Activated T-cell treated with anti-CD3 and anti-CD28 coated beads for 1 hour (primary cell): ENCODE measurements at places on chromosomes 6 and 20.

DNA sequence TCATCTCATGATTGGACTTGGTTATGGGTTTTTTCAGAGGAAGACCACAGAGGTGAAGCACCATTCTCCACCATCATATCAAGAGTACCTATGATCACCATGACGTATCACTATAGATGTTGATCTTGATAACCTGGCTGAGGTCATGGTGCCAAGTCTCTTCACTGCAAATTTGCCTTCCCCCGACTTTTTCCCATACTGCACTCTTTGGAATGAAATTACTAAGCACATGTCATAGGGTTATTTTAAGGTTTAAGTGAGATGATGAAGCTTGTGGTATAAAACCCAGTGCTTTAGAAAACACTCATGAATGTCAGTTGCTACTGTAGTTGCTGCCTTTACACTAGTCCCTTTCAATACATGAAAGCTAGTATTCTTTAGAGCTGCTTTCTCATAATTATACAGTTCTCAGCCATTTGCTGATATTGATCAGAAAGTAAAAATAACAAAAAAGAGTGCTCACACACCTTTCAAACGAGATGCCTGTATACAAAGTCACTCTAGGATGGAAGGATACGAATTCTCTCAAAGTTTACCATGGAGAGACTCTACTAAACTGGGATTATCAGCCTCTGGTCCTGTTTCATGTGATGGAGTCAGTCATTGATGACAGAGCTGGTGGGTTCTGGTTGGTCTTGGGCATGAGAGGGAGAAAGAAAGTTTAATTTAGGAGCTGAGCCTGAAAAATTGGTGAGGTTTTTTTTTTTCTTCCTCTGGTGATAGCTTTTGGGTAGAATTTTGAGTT is 228.1 kb downstream of the PRL start:
- no peak for DNase-seq

GRCh38 chr20:6671829-6672228 is 95.7 kb upstream of the BMP2 start:
- DNase-seq, result no peak

DNA sequence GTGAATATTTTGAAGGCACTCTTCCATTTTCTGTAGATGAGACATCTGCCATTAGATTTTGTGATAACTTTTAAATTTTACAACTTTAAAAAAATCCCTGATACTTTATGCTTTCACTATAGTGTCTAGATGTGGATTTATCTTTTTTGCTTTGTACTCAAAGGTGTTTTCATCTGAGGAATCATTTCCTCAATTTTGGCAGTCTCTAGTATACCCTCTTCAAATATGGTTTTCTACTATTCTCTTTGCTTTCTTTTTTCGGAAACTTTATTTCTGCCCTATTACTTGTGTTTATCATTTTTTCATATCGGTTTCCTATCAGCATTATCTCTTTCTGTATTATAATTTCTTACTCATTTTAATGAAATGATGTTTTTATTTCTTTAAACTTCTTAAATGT is 62.2 kb downstream of the SLX4IP start:
- no peak for DNase-seq

GRCh38 chr6:13327691-13328075 is 654 bp downstream of the TBC1D7 start:
- DNase-seq, result no peak

- no peak for DNase-seq
Measured at GRCh38 chr6:75273009-75273408, 11.6 kb downstream of the TMEM30A start.

GRCh38 chr6:11848346-11848651 is 69.7 kb upstream of the ADTRP start:
- no peak for DNase-seq

DNA sequence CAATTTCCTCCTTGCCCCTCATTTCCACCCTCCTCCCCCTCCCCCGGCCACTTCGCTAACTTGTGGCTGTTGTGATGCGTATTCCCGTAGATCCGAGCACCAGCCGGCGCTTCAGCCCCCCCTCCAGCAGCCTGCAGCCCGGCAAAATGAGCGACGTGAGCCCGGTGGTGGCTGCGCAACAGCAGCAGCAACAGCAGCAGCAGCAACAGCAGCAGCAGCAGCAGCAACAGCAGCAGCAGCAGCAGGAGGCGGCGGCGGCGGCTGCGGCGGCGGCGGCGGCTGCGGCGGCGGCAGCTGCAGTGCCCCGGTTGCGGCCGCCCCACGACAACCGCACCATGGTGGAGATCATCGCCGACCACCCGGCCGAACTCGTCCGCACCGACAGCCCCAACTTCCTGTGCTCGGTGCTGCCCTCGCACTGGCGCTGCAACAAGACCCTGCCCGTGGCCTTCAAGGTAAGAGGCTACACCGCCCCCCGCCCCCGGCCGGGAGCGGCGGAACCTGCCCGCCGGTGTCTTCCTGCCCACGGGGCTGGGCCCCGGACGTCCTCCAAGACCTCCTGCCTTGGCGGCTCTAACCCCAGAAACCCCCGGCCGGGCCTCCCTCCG is 44.9 kb upstream of the SUPT3H start:
- DNase-seq, result peak; percentile 39

DNA sequence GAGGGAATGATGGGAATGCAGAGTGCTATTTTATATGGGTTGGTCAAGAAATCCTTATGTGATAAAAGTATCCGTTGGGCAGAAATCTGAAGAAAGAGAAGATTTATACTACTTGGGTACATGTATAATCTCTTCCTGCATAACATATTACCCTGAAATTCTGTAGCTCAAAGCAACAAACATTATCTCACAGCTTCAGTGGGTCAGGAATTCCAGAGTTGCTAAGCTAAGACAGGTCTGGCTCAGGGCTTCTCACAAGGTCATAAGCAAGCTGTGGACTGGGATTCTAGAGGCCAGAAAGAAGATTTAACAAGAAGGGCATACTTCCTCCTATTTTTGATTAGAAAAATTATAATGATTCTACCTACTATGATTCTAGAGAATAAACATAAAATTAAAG is 172.5 kb upstream of the THEMIS start:
- DNase-seq, result no peak

- no peak for DNase-seq
Measured at GRCh38 chr20:59094576-59094975, 52.0 kb upstream of the PRELID3B start.

DNA sequence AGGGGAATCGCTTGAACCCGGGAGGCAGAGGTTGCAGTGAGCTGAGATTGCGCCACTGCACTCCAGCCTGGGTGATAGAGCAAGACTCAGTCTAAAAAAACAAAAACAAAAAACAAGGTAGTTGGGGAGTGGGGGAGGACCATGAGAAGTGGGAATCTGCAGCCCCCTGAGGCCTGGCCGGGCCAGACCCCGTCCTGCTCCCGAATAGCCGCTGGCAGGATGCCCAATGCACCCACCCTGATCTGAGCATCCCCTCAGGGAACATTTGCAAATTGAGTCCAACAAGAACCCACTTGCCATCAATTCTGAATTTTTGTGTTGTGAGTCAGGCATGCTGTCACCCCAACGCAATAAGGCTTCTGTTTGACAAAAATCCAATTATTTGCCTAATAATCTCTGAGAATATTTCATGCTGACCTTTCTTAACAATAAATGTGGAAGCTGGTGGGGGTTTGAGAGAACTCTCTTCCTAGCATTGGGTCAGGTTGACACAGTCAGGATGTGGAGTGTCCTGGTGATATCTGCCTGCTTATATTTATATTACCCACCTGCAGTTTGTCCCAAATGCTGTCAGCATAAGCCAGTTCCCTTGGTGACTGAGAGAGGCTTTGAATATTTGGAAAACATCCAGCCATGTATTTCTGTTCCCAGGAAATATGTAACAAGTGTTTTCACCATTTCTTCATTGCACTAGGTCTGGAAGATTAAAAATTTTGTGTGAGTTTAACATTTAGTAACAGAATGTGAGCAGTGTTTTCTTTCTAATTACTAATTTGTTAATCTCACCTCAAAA is 28.4 kb upstream of the FRMD1 start:
- no peak for DNase-seq

GRCh38 chr6:46972531-46972930 is 50.8 kb upstream of the ADGRF5 start:
- DNase-seq, result no peak

- no peak for DNase-seq
Measured at GRCh38 chr20:42435230-42435629, 754.5 kb downstream of the PTPRT start.

- DNase-seq, result no peak
Measured at GRCh38 chr6:13479971-13480434, 7.4 kb downstream of the GFOD1 start.

- DNase-seq, result no peak
Measured at GRCh38 chr6:80541181-80541580, 434.7 kb downstream of the BCKDHB start.

- DNase-seq, result no peak
Measured at GRCh38 chr6:128311944-128312570, 208.3 kb downstream of the PTPRK start.

- DNase-seq, result no peak
Measured at GRCh38 chr6:166104107-166104506, 63.5 kb downstream of the TBXT start.

- DNase-seq, result no peak
Measured at GRCh38 chr6:161694995-161695394, 421.1 kb upstream of the AGPAT4 start.

- DNase-seq, result no peak
Measured at GRCh38 chr6:93423542-93423941, 4.2 kb upstream of the EPHA7 start.

DNA sequence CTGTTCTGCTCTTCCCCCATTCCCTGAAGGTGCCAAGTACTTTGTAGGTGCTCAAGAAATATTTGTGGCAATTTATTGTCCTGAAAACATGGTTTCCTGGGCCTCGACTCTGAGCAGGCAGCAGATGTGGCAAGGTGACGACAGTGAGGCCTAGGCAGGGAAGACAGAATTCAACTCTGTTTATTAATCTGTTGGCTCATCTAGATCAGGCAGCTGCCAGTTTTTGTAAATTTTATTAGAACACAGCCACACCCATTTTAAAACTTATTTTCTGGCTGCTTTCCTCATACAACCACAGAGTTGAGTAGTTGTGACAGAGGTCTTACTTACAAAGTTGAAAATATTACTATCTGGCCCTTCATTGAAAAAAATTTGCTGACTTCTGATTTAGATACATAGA is 24.5 kb downstream of the MAPK14 start:
- no peak for DNase-seq

- no peak for DNase-seq
Measured at GRCh38 chr6:45743028-45743615, 272.5 kb downstream of the CLIC5 start.

DNA sequence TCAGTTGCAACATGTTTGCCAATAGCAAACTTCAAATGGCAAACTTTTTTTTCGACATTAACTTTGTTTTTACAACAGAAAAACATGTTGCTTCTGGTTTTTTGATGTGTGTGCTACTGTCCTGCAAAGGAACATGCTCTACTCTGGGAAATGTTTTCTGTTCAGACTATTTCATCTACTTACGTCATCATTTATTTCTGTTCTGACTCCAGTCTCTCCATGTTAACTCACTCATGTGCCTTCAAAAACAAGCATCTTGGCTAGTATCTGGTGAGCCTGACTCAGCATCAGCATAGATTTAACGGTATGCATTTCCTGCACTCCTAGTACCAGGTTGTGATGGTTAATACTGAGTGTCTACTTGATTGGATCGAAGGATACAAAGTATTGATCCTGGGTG is 36.1 kb upstream of the MAP7 start:
- no peak for DNase-seq

GRCh38 chr6:168530653-168531071 is 89.7 kb downstream of the SMOC2 start:
- no peak for DNase-seq

GRCh38 chr6:11058406-11058805 is 14.3 kb upstream of the ELOVL2 start:
- DNase-seq, result no peak

- DNase-seq, result no peak
Measured at GRCh38 chr6:147001621-147002020, 202.6 kb upstream of the STXBP5 start.

- no peak for DNase-seq
Measured at GRCh38 chr6:131789219-131789618, 18.6 kb upstream of the ENPP1 start.

GRCh38 chr6:25777856-25778649 is 23.5 kb downstream of the SLC17A4 start:
- DNase-seq, result no peak

DNA sequence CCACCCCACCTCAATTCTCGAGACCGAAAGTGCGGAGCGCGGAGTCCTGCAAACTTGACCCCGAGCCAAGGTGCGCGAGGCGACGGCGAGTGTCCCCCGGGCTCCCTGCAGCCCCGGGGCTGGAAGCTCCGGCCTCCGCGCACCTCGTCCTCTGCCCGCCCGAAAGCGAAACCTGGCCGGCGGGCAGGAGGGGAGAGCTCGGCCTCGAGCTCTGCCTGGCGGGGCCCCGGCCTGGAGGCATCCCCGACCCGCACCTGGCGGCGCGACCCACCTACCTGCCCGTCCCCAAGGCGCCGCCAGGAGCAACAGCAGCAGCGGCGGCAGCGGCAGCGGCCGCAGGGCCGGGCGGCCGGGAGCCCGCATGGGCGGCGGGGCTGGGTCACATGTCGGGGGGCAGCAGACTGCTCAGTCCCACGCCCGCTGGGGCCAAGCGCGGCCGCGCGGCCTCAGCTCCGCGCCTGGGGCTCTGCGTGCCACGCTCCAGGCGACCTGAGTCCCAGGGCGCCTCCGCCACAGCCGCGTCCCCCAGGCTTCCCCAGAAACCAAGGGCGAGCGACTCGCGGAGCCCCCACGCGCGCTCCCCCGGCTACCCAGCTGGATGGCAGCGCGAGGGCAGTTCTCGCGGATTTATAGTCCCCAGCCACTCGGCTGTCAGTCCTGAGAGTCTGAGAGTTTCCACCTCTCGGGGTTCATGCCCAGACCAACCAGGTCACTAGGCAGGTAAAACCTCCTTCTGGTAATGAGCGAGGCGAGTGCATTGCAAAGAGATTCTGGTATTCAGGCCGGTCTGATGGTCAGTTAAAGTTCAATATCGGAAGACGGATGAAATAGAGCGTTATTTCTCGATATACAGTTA is at the start of gene IL20RA:
IL20RA (minus strand) TSS at position 600 of the 856 bp plus-strand sequence; CDS start at position 363, 237 bp downstream.
- DNase-seq, result no peak

- DNase-seq, result no peak
Measured at GRCh38 chr6:134642279-134642678, 307.6 kb downstream of the ALDH8A1 start.

DNA sequence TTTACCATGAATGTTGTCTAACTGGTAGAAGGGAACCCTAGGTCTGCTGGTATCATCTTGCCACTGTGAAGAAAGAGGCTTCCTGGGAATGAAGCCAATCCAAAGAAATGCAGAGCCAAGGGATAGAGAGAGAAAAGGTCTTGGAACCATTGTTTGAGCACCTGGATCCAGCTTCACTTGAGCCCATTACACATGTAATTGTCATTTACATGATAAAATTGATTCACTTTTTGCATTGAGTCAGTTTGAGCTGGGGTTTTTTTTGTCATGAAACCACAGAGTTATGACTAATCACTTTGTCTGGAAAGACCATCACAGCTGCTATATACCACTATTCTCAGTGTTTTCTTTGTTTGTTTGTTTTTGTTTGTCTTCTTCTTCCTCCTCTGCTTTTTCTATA is 112.3 kb downstream of the CBLN4 start:
- DNase-seq, result no peak
